A673 (cell line): ENCODE measurements at places on chromosomes 3 and 15. TPM values are rescaled to one million over a fixed set of nuclear protein-coding genes. Genes with fewer than 3 reads are reported as not detected.

GRCh38 chr3:14549256-14549919, 9.2 kb upstream of the GRIP2 start:
- no peaks in the 10 kb centered on the region for H3K27me3 ChIP-seq
- no peak overlapping the region for H3K4me3 ChIP-seq
- H3K4me1 ChIP-seq, result no peaks in the 10 kb centered on the region
- DNase-seq, result peak; percentile 52
- H3K36me3 ChIP-seq, result no peaks in the 10 kb centered on the region

TMC3 gene
- not detected in 2 replicates for total RNA-seq

DNA sequence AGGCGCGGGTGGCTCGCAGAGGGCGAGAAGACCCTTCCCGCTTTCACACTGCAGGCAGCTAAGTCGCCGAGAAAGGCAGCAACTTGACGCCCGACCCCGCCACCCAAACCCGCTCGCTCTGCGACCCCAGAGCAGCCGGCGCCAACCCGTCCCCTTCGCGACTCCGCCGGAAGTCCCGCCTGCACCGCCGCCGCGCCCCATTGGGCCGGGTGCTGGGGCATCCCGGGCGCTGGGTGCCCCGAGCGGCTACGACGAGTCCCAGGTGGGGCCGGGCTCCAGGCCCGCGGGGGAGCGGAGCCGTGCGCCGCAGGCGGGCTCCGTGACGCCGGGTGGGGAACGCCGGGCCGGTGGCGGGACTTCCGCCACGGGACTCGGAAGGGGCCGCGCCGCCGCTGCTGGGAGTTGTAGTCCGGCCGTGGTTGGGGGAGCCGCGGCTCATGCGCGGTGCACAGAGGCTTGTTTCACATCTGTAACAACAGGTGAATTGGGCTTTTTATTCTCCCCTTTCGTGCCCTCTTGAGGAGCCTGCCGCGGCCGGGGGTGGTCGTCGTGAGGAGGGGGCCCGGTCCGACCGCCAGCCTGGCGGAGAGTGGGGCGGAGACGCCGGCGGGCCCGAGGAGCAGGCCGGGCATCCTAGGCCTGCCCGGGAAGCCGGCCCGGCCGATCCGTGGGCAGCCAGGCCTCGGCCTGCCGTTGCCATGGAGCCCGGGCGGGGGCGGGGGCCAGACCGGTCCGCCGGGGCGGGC, at the start of gene DHX30:
Gene DHX30 (plus strand): TSS at position 405 of the 746 bp plus-strand sequence. CDS start 7,546 bp downstream, outside the sequence.
- no peaks in the 10 kb centered on the region for H3K4me1 ChIP-seq
- H3K4me3 ChIP-seq, result peak within 1 kb of the TSS; percentile 76
- peaks cover 3% of the 10 kb centered on the region for H3K36me3 ChIP-seq
- no peaks in the 10 kb centered on the region for H3K27me3 ChIP-seq

GRCh38 chr3:14440531-14441239, 38.3 kb downstream of the SLC6A6 start:
- H3K27me3 ChIP-seq, result no peaks in the 10 kb centered on the region
- DNase-seq, result peak; percentile 81
- no peak overlapping the region for H3K27ac ChIP-seq
- H3K4me3 ChIP-seq, result no peak overlapping the region
- H3K4me1 ChIP-seq, result peaks cover 45% of the 10 kb centered on the region

DNA sequence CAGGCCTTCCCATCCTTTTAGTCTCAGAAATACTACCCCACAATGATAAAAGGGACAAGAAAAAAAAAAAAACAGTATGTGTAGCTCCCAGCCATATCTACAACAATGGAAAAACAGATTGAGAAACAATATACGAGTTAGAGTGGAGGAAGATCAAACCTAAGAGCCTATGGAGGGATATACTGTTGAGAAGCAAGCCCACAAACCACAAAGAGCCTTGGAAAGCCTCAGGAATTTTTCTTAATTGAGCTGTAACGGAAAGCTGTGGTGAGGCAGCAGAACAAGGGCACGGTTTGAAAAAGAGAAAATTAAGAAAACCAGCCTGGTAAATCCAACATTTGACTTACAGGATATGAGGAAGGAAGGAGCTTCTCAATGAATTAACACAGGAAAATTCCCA, 21.4 kb downstream of the KPNA1 start:
- no peak overlapping the region for H3K4me3 ChIP-seq
- H3K27me3 ChIP-seq, result no peaks in the 10 kb centered on the region
- peaks cover 29% of the 10 kb centered on the region for H3K36me3 ChIP-seq
- no peaks in the 10 kb centered on the region for H3K4me1 ChIP-seq

- H3K27me3 ChIP-seq, result no peaks in the 10 kb centered on the region
- H3K4me1 ChIP-seq, result peaks cover 78% of the 10 kb centered on the region
- peaks cover 5% of the 10 kb centered on the region for H3K36me3 ChIP-seq
- DNase-seq, result peak; percentile 49
Measured at GRCh38 chr3:78736863-78737262, 1030.9 kb downstream of the ROBO1 start.

GRCh38 chr3:15859507-15860013, 61.8 kb upstream of the ANKRD28 start:
- peaks cover 8% of the 10 kb centered on the region for H3K4me1 ChIP-seq
- no peaks in the 10 kb centered on the region for H3K27me3 ChIP-seq
- H3K4me3 ChIP-seq, result peak overlapping the region; percentile 75
- DNase-seq, result peak; percentile 94

DNA sequence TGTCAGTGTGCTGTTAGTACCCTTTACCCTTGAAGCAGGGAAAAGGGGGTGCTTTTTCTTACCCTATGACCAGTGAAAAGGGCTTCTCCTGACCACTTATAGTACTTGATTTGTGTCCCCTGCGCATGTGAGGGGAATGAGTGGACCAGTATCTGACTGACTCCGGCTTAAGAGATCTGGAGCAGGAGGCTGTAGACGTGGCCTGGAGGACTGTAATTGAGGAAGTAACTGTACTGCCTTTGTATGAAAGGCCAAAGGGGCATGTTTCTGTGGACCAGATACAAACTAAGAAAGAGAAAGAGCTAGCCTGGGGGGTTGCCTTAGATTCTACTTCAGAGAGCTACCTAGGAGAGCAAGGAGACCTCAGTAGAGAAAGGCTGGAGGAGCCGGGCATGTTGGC, 89.9 kb upstream of the TBL1XR1 start:
- DNase-seq, result no peak
- no peaks in the 10 kb centered on the region for H3K27me3 ChIP-seq
- no peak overlapping the region for H3K4me3 ChIP-seq
- peaks cover 27% of the 10 kb centered on the region for H3K4me1 ChIP-seq

GPR176 gene
- 5.4 and 5.6 TPM in 2 replicates for total RNA-seq

LRRC34 gene
- 9.4 and 9.7 TPM in 2 replicates for total RNA-seq

DNA sequence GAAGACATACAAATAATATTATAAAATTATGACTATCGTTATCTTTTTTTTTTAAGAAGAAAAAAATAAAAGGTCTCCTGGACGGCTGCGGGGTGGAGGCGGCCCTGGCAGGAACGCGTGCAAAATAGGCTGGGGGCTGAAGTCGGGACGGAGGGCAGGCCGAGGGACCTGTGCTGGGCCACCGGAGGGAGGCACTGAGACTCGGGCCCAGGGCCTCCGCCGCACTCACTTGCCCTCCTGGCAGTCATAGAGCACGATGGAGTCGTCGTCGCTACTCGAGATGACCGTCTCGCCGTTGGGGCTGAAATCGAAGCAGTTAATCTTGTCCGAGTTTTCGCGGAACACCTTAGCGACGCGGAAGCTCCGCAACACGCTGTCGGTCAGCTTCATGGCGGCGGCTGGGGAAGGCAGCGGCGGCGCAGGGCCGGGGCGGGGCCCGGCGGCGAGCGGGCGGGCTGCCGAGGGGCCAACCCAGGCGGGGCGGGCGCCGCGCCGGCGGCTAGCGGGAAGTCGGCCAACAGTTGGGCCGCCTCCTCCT, 408 bp downstream of the WDR82 start:
- peaks cover 7% of the 10 kb centered on the region for H3K4me1 ChIP-seq
- peak overlapping the region; percentile 74 for H3K4me3 ChIP-seq
- DNase-seq, result no peak
- no peaks in the 10 kb centered on the region for H3K36me3 ChIP-seq

GRCh38 chr3:108552267-108553159, 36.7 kb downstream of the CIP2A start:
- DNase-seq, result peak; percentile 69
- no peak overlapping the region for H3K27ac ChIP-seq
- H3K4me1 ChIP-seq, result peaks cover 13% of the 10 kb centered on the region
- no peaks in the 10 kb centered on the region for H3K27me3 ChIP-seq
- peaks cover 53% of the 10 kb centered on the region for H3K36me3 ChIP-seq

DNA sequence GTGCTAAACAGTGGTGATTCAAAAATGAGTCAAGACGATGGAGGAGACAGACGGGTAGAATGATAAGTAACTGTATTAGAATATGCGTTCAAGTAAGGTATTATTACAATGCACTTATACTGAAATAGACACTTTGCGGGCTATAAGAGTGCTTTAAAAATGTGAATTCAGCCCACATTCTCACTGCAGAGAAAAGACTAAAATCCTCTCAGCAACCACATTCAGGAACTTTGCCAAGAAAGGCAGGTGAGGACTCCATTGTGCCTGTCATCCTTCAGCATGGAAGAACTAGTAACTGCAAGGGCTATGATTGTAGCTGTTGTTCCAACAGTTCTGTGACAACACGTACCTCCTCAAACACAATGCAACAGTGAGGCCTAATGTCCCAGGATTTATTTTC, 272.0 kb downstream of the RORA start:
- DNase-seq, result no peak
- H3K4me1 ChIP-seq, result peaks cover 7% of the 10 kb centered on the region
- no peaks in the 10 kb centered on the region for H3K36me3 ChIP-seq
- no peaks in the 10 kb centered on the region for H3K27me3 ChIP-seq

DNA sequence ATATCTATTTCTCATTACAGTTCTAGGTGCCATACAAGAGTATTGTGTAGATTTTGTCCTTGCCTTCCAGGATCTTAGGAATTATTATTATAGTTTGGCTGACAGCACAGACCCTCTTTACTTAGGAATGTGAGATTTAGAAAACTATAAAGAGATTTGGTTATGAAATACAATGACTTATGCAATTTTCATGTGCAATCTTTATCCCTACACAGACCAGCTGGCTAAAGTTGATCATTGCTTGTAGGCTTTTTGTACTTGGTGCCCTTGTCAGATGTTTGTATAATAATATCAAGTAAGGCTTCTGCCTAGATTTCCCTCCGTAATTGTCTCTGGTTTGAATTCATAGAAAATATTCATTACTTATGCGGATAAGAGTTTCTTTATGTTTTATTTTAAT, 174.5 kb upstream of the GAP43 start:
- no peaks in the 10 kb centered on the region for H3K36me3 ChIP-seq
- DNase-seq, result no peak
- H3K4me1 ChIP-seq, result no peaks in the 10 kb centered on the region
- H3K27ac ChIP-seq, result no peak overlapping the region
